Pancreas (tissue), 10 donors: ENCODE measurements at places on chromosomes 12 and 14. TPM values are rescaled to one million over a fixed set of nuclear protein-coding genes. Genes with fewer than 3 reads are reported as not detected.

- no peaks in the 10 kb centered on the region for H3K36me3 ChIP-seq
- no peaks in the 10 kb centered on the region for H3K27me3 ChIP-seq
- no peak overlapping the region for H3K4me3 ChIP-seq
Measured at GRCh38 chr12:27859648-27860047, 79.6 kb upstream of the MANSC4 start.

DNA sequence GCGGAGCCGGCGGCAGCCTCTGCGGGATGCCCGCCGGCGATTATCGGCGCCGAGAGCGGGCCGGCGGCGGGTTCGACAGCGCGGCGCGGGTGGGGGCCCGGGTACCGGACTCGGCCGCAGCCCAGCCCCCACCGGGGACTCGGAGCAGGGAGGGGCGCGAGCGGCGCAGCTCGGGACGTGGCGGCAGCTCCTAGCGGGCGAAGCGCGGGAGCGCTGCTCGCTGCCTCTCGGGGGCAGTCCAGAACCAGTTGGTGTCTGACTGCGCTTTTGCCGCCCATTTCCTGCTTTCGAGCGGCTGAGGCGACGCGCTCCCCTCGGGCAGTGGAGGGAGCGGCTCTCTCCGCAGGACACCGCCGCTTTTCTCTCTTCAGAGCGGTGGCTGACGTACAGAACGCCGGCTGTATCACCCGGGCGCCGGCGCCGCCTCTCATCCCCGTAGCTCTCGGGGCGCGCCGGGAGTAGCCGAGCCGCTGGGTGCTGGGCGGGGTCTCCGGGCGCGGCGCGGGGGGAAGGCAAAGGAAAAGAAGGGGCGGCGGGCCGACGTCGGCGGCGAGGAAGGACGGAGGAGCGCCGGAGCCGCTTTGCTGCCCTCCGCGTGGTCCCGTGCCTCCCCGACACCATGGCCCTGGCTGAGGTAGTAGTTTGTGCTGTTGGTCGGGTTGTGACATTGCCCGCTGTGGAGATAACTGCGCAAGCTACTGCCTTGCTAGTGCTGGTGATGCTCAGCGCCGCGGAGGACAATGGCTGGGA lies 136.6 kb downstream of the MON2 start:
- no peaks in the 10 kb centered on the region for H3K27me3 ChIP-seq
- peak; percentile 94 for DNase-seq
- H3K4me1 ChIP-seq, result peaks cover 9% of the 10 kb centered on the region
- H3K27ac ChIP-seq, result peak overlapping the region; percentile 100
- no peaks in the 10 kb centered on the region for H3K36me3 ChIP-seq

GRCh38 chr12:69719336-69720316 lies 19.0 kb upstream of the RAB3IP start:
- no peak overlapping the region for H3K27ac ChIP-seq
- H3K4me1 ChIP-seq, result no peaks in the 10 kb centered on the region
- no peaks in the 10 kb centered on the region for H3K27me3 ChIP-seq
- H3K36me3 ChIP-seq, result no peaks in the 10 kb centered on the region

DNA sequence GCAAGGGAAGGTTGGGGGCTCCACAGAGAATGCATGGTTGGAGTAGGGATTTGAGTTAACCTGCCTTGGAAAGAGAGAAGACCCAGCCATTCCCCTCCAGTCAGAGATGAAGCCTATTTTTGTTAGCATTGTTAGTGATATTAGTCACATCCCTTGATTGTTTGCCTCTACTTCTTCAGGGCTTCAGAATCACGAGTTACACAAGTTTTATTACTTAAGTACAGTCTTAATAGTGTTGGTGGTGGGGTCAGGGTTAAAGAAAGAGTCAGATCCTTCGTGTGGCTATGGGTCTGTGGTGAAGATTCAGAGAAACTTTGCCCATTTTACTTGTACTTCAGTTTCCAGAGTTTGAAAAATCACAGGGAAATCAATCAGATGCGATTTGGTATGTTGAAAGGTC lies 363.1 kb downstream of the LRIG3 start:
- H3K4me1 ChIP-seq, result no peaks in the 10 kb centered on the region
- no peaks in the 10 kb centered on the region for H3K36me3 ChIP-seq
- H3K27ac ChIP-seq, result no peak overlapping the region
- H3K4me3 ChIP-seq, result no peak overlapping the region
- DNase-seq, result no peak

RPGRIP1 gene
- 0.31 TPM for polyA plus RNA-seq

GPR137C gene
- polyA plus RNA-seq, result 0.27 TPM

CLEC1A gene
- 0.80 TPM for polyA plus RNA-seq
